Vein endothelial cell (primary cell): ENCODE measurements at places on chromosomes 11 and 22. TPM values are rescaled to one million over a fixed set of nuclear protein-coding genes. Genes with fewer than 3 reads are reported as not detected.

Gene OR51I1
- total RNA-seq: not detected in 2 replicates

Gene ADM2
- 0.48 and 0.65 TPM in 2 replicates for total RNA-seq

Gene TYR
- total RNA-seq: 0.29 TPM in 1 of 2 replicates, not detected in the other

Gene LARGE2
- not detected in 2 replicates for total RNA-seq

Gene POU2AF3
- total RNA-seq: not detected in 2 replicates

Gene PPP2R5B
- 10.8 and 12.4 TPM in 2 replicates for total RNA-seq

Gene ARHGAP32
- 8.8 and 9.9 TPM in 2 replicates for total RNA-seq

Gene FGF4
- total RNA-seq: not detected in 2 replicates

Gene NAALAD2
- total RNA-seq: 0.29 TPM in 1 of 2 replicates, not detected in the other

Gene PTPRCAP
- total RNA-seq: 0.19 and 0.33 TPM in 2 replicates

Gene CCDC87
- 0.65 and 0.67 TPM in 2 replicates for total RNA-seq

Gene MYO7A
- total RNA-seq: under 0.01 and 0.86 TPM in 2 replicates

Gene ME3
- total RNA-seq: 58.2 and 77.4 TPM in 2 replicates

Gene SMIM35
- total RNA-seq: not detected in 2 replicates

Gene ANKK1
- total RNA-seq: under 0.01 TPM in 1 of 2 replicates, not detected in the other

Gene PLAAT3
- total RNA-seq: 26.1 and 43.1 TPM in 2 replicates
